ENCODE measurements at places on chromosomes 6 and 20.
A peak's percentile ranks its signal among the peaks of the same experiment; 100 is the strongest.

- peak; percentile 51 for DNase-seq
These were observed 15.0 kb downstream of the TRAPPC3L start for GRCh38 chr6:116530436-116530835.

DNA sequence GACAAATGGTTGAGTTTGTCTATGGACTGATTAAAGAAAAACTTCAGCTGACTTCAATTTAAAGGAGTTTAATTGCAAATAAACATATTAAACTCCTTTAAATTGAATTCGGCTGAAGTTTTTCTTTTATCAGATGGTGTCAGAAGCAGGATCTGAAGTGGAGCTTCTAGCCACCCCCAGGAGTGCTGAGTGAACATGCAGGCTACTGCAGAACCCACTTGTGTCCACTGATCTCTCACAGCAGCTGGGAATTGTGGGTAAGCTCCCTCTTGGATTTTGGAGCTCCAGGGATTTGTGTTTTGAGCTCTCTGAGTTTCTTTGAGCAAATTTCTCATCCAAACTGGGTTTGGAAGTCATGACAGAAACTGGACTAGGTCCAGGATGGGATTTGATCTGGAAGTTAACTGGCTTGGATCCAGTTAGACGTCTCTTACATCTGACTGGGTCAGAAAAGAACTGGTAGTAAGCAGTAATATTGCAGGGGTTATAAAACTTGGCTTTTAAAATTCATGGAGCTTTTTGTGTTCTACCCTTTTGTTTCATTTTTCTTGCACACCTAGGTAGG lies 95.8 kb upstream of the UST start:
- no peak for DNase-seq

DNA sequence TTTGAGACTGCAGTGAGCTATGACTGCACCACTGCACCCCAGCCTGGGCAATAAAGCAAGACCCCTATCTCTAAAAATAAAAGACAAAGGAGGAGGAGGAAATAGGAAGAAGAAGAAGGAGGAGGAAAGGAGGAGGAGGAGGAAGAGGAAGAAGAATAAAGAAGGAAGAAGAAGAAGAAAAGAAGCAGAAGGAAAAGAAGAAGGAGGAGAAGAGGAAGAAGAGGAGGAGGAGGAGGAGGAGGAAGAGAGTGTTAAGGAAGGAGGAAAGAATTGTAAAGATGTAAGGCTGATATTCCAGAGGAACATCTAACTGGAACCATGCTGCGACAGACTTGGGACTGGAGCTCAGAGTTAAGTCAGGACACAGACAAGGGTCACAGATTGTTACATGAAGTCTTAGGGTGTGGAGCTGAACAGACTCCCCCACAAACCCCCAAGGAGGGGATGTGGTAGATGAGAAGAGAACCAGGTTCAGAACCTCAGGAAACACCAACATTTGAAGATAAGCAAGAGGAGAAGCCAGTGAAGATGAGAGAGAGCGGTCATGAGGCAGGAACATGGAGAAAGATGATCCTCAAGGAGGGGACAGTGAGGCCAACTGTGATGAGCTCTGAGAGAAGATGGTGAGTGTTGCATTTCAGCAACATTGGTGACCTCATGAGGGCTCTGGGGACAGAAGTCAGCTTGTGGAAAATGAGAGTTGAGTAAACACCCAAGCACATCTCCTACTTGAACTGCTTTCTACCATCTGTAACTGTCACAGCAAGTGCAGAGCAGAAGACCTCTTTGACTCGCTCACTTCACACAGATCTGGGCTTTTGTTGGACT lies 118.2 kb downstream of the CD164 start:
- DNase-seq, result no peak

DNA sequence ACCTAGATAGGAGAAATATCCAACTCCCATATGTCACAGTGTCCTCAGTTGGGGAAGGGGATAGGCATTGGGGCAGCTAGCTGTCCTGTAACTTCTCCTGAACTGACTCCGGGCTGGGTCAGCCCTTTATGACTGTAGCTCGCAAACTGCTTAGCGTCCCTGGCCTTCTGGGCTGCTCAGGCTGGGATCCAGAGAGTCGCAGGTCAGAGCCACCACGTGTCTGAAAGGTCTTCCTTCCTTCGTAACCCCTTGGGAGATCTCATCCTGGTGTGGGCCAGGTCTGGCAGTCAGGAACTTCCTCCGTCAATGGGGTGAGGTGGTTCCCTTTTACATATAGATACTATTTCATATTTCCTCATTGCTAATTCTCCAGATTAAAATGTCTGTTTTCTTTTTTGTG lies 28.8 kb upstream of the HINT3 start:
- DNase-seq, result no peak

DNA sequence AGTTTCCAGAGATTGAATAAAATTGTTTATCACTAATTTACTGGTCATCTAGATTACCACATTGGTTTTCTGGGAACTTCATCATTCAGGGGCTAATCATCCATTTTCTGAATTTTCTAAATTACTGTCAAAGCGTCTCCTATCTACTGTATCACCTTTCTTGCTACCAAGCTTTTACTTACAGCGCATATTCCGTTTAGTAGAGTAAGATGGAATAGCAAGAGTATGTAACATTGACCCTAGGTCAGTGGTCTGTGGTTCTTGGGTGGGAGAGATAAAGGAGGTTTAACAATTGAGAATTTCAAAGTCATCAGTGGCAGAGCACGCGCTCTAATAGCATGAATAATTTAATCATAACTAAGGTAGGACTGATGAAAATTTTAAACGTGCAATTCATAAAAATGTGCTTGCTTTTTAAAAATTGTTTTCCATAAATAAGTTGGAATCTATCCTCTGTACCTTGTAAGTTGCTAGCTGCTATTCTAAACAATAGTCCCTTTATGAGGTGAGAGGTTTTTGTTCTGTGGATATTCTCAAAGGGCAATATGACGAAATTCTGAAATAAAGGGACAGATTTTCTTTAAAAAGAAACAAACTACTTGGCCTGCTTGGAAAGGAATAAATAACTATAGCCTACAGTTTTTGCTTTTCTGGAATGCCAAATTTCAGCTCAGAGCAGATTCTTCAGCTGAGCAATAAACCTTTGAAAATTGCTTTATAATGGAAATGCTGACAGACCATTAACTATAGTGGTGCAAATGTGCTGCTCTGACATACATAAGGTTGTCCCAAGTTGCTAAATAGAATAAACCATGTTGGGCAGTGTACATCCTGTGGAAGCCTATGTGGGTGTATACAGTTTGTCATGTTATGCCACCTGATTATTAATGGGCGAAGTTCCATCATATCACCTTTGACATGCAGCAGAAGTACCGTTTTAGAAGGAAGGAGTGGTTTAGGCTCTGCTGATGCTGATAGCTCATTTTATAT lies 84.1 kb downstream of the ZFAND3 start:
- no peak for DNase-seq

GRCh38 chr6:15602154-15602553 lies 60.7 kb downstream of the DTNBP1 start:
- no peak for DNase-seq

GRCh38 chr6:593907-594212 lies 63.0 kb downstream of the HUS1B start:
- no peak for DNase-seq

DNA sequence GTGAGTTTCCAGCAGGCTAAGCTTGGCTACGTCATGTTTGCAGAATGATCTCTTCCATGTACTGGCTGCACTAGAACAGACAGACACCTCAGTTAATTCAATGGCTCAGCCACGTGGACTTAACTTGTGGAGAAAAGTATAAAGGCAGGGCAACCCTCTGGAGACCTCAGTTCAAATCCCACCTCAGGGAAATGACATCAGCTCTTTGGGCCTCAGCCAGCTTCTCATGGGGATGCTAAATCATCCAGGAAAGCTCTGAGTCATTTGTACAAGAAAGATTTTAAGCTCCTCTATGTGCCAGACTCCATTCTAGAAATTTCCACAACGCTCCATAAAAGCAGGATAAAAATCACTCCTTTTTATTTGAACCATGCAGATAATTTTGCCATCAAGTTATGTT lies 128.5 kb upstream of the SALL4 start:
- DNase-seq, result no peak

DNA sequence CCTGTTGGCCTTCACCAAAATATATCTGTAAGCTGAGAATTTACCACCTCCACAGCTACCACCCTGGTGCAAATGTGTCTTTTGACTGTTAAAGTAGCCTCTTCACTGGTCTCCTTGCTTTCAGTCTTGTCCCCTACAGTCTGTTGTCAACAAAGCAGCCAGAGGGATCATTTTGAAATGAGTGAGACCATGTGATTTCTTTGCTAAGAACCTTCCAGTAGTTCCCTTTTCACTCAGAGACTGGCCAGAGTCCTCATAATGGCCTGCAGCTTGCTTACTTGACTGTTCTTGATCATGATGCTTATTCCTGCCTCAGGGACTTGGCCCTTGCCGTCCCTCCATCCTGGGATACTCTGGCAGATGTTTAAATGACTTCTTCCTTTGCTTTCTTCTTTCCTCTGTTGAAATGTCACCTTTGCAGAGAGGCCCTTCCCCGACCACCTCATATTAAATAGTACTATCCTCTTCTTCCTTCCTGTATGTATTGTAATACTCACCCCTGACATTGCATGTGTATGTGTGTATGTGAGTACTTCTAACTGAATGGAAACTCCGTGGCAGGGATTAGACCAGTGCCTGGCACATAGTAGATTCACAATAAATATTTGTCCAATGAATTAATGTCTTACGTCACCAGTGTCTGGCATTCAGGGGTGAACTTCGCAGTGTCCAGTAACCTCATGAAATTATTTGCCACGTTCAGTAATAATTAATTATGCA lies 5.0 kb downstream of the MANBAL start:
- DNase-seq, result no peak

DNA sequence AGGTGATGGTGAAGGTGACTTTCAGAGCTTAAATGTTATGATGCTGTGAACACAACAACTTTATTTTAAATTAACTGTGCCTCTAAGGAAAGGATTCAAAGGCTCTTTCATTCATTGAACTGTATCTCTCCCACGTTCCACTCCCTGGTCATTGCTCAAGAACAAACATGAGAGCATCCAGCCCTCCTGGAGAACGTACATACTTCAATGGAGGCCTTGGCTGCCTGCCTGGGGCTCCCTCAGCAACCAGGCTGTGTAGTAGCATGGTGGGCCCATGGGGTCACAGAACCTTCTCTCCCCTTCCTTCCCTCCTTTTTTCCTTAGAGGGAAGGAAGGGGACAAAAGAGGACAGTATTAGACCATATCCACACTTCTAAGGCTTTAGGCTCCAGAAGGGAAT lies 234.3 kb downstream of the CDC5L start:
- DNase-seq, result no peak

GRCh38 chr6:18654821-18655220 lies 267.7 kb downstream of the RNF144B start:
- no peak for DNase-seq

DNA sequence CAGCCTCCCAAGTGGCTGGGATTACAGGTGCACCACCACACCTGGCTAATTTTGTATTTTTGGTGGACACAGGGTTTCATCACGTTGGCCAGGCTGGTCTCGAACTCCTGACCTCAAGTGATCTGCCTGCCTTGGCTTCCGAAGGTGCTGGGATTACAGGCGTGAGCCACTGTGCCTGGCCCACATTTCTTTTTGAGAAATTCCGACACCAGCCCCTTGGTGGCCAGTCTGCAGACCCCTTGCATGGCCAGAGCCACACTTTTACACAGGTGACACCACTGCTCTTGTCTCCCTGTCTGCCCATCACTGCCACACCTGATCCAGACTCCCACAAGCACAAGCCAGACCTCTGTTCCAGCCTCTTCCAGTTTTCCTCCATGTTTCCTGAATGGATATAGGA lies 33.0 kb downstream of the SRSF3 start:
- DNase-seq, result no peak

- no peak for DNase-seq
These were observed 13.6 kb downstream of the GFOD1 start for GRCh38 chr6:13473768-13474165.

DNA sequence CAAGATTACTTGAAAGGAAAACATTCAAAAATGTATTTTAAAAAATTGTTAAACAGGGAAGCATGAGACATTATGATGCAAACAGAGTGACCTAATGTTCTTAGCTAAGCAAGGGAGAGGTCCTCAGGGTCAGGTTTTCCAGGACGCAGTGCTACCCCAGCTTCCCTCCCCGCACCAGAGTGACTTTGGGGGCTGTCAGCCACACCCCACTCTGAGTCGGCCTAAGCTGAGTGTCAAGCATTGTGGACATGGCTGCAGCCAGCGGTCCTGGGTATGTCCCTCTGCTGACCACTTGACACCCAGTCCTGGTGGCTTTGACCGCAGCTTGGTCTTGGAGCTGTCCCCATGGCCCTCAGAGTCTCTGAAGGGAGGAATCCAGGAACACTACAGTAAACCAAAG lies 54.9 kb upstream of the CD93 start:
- DNase-seq, result no peak

GRCh38 chr20:63749597-63750508 lies 10.3 kb downstream of the SLC2A4RG start:
- no peak for DNase-seq

DNA sequence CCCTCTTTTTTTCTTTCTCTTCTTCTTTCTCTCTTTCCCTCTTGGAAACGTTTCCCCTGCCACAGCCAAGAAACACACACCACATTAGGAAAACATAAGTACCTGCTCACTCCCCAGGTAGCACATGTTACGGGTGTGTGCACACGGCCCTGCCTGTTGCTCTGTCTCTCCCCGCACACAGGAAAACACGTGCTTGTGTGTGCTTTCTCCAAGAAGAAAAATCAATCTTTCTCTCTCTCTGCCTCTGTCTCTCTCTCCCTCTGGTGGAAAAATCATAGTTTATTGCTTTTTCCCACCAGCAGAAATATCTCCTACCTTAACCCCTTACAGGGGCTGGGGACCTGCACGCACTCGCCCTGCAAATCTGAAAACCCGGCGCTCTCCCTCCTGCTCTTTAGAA lies 102.3 kb downstream of the EDN3 start:
- DNase-seq, result no peak

GRCh38 chr6:7727946-7728854 lies 2.3 kb downstream of the BMP6 start:
- no peak for DNase-seq

GRCh38 chr20:33539129-33539528 lies 49.2 kb downstream of the CBFA2T2 start:
- DNase-seq, result no peak

- no peak for DNase-seq
These were observed 2.3 kb upstream of the STMND1 start for GRCh38 chr6:17099401-17100059.

GRCh38 chr20:16490696-16491095 lies 82.6 kb downstream of the KIF16B start:
- no peak for DNase-seq

DNA sequence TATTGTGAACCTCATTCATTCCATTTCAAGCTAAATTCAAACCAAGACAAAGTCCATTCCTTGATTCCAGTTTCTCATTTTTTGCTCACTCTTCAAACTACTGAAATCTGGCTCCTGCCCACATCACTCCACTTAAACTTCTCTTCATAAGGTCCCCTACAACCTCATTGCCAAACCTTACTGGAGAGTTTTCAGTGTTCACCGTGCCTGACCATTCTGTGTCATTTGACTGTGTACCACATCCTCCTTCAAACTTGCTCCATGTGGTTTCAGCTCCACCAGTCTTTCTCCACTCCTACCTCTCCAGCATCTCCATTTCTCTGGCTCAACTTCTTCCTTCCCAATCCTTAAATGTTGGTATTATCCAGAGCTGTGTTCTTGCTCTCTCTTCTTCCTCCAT lies 38.5 kb upstream of the TAB2 start:
- no peak for DNase-seq

Measured in NCI-H345 (cell line).